ENCODE measurements at places on chromosomes 2 and 18. TPM values are rescaled to one million over a fixed set of nuclear protein-coding genes. Genes with fewer than 3 reads are reported as not detected.

DNA sequence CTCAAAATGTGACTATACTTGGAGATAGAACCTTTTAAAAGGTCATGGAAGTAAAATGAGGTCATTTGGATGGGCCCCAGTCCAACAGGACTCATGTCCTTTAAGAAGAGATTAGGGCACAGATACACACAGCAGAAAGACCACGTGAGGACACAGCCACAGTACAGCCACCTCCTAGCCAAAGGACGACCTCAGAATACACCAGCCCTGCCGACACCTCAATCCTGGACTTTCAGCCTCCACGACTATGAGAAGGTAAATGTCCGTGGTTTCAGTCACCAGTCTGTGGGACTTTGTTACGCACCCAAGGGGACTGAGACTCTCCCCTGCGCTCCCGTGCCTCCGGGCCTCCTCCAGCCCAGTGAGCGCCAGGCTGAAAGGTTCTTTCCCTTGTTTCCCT lies 30.2 kb upstream of the HPCAL1 start:
- DNase-seq: peak; percentile 16

GRCh38 chr2:61853086-61853846 lies 594 bp downstream of the FAM161A start:
- DNase-seq: peak; percentile 25

DNA sequence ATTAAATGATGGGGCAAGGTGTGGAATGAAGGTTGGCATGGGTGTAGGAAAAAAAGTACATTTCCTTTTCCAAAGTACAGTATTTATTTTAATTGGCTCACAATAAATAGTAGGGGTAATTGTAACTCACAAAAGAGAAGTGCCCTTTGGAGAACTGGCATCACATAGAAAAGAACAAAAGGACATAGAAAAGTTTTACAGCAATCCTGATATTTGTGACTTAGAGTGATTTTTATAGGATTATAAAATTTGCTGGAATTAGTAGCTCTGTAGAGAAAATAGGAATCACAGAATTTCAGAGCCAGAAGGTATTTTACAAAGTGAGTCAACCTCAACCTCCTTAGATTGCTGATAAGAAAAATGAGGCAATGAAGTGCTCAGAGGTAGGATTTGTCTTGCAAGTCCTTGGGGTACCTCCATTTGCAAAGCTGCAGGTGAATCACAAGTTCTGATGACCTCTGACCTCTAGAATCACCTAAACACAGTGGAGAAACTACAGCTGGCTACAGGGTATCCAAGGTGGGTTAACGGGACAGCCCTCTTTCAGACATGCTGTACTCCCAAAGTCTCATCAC lies 133.6 kb downstream of the SOCS6 start:
- DNase-seq: no peak

DNA sequence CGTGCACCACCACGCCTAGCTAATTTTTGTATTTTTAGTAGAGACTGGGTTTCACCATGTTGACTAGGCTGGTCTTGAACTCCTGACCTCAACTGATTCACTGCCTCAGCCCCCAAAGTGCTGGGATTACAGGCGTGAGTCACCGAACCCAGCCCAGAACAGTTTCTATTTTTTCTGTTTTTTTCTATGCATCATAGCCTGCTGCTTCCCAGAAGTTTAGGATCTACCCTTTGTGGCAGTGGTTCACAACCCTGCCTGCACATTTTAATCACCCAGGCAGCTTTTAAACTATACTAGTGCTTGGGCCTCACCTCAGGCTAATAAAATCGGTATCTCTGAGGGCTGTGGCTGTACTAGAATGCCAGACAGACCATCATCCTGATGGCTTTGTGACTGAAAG lies 39.7 kb upstream of the SOCS6 start:
- no peak for DNase-seq

- DNase-seq: no peak
These were observed 10.0 kb upstream of the THADA start for GRCh38 chr2:43605851-43606250.

- no peak for DNase-seq
These were observed 352.4 kb downstream of the LRP1B start for GRCh38 chr2:141778315-141778835.

- DNase-seq: no peak
These were observed 31.1 kb downstream of the CTIF start for GRCh38 chr18:48569915-48570264.

DNA sequence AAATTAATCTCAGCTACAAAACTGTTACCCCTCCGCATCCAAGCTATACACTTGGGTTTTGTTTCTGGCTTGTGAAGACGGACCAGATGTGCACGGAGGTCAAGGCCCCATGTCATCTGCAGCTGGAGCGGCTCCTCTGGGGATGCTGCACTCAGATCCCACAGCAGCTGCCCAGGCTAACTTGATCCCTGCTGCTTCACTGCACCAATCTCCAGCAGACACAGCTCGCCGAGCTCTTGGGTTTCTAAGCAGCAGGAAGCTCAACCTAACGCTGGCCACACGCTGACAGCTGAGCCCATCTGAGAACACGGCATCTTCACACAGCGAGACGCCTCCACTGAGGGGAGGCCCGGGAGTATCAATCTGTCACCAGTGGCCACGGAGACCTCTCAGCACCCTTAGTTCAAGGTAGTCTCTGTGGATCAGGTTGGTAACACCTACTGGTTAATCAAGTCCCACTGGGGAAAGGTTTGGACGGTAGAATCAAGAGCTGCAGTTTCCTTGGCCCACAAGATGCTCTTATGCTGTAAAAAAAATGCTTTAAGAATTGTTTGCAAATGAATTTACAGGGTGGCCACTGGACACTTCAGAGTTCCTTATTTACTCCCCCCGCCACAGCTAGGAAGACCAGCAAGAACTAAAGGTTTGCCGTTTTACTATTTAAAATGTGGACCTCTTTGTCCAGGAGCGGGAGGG lies 67.5 kb downstream of the EMILIN2 start:
- DNase-seq: no peak

DNA sequence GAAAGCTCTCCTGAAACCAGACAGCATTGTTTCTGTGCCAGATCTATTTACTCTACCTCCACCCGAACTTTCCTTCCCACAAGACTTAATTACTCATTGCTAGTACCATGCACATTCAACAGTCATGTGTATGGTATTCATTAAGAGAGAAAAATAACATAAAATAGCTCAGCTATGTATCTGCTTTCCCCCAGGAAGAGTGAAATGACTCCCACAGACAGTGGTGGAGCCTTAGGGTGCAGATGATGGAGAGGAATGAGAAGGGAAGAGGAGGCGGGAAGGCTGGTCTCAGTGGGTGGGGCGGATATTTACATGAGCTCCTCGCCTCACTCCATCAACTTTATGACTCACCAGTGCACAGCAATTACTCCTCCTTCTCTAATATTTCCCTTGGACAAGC lies 724.5 kb downstream of the EPHA4 start:
- no peak for DNase-seq

The B3GNT7 gene
- 91.8 TPM for total RNA-seq

The SNORC gene
- total RNA-seq: 0.20 TPM

The MYO5B gene
- total RNA-seq: 25.4 TPM

The ATOH8 gene
- 88.0 TPM for total RNA-seq

The IL1RL2 gene
- total RNA-seq: 1.4 TPM

The HYCC2 gene
- 16.0 TPM for total RNA-seq
